Thoracic aorta (tissue), 2 donors: ENCODE measurements at places on chromosomes 5 and 9.
A peak's percentile ranks its signal among the peaks of the same experiment; 100 is the strongest.

GRCh38 chr9:125399165-125399564, 137.5 kb downstream of the GAPVD1 start:
- H3K4me1 ChIP-seq = no peaks in the 10 kb centered on the region
- DNase-seq = no peak
- H3K36me3 ChIP-seq = no peaks in the 10 kb centered on the region
- H3K27ac ChIP-seq = no peak overlapping the region
- H3K27me3 ChIP-seq = no peaks in the 10 kb centered on the region

DNA sequence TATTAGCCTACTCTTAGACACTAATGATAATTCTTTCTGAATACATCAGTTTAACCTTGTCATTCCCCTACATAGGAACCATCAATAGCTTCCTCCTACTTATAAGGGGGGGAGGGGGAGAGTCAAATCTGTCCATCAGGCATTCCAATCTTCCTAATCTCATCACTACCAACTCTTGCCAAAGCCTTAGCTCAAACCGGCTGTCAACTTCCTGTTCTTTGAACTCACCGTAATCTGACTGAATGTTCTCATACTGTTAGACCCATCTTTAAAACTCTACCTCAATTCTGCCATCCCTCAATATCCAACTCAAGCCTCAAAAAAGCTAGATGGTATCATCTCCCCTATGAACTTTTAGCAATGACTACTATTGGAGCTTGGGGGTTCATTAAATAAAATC, 41.9 kb upstream of the RNF38 start:
- DNase-seq = no peak
- H3K36me3 ChIP-seq = no peaks in the 10 kb centered on the region
- H3K27ac ChIP-seq = no peak overlapping the region
- no peaks in the 10 kb centered on the region for H3K27me3 ChIP-seq
- H3K4me3 ChIP-seq = no peak overlapping the region
- no peaks in the 10 kb centered on the region for H3K4me1 ChIP-seq

GRCh38 chr5:148849461-148849860, 23.1 kb downstream of the ADRB2 start:
- no peak for DNase-seq
- no peak overlapping the region for H3K4me3 ChIP-seq
- H3K4me1 ChIP-seq = no peaks in the 10 kb centered on the region

GRCh38 chr9:109346904-109347303, 26.0 kb upstream of the EPB41L4B start:
- no peak for DNase-seq
- no peaks in the 10 kb centered on the region for H3K36me3 ChIP-seq
- no peak overlapping the region for H3K4me3 ChIP-seq
- no peaks in the 10 kb centered on the region for H3K27me3 ChIP-seq
- H3K4me1 ChIP-seq = no peaks in the 10 kb centered on the region
- H3K27ac ChIP-seq = no peak overlapping the region

- H3K36me3 ChIP-seq = no peaks in the 10 kb centered on the region
- peak overlapping the region; percentile 95 for H3K27ac ChIP-seq
- peak overlapping the region; percentile 97 for H3K4me3 ChIP-seq
- DNase-seq = no peak
- no peaks in the 10 kb centered on the region for H3K27me3 ChIP-seq
These were observed 577 bp downstream of the TUT7 start for GRCh38 chr9:86353655-86354010.

DNA sequence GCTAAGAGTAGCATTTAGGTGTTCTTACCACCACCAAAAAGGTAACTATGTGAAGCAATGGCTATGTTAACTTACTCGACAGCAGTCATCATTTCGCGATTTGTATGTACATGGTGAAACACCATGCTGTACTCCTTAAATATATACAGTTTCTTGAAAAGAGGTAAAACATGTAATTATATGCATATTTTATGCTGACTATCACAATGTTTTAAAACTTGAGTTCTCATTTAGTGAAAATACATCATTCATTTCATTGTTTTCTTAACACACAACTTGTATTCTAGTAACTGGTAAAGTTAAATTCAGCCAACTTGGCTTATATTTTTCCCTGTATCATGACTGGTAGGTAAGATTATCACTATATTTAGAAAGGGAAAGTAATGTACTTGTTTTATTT, 189.9 kb downstream of the ADCY2 start:
- no peaks in the 10 kb centered on the region for H3K36me3 ChIP-seq
- H3K27me3 ChIP-seq = no peaks in the 10 kb centered on the region
- no peak for DNase-seq
- no peak overlapping the region for H3K4me3 ChIP-seq

DNA sequence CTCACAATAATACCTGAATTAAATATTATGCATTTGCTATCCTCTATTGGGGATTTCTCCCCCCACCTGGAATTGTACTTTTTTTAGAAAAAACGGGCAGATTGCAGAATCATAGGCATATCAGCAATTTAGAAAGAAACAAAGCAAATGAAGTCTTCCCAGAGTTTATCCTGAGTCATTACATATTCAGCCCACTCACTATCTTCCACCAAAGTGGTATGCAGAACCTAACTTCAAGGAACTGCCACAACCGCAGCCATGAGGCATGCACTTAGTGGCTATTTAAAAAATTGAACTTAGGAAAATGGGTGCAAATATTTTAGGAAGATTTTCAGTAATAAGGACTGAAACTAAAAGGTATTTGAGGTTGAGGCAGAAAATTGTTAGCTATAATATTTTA, 48.6 kb downstream of the UBAP1 start:
- no peak overlapping the region for H3K27ac ChIP-seq
- no peaks in the 10 kb centered on the region for H3K36me3 ChIP-seq
- no peaks in the 10 kb centered on the region for H3K27me3 ChIP-seq
- no peak overlapping the region for H3K4me3 ChIP-seq
- H3K4me1 ChIP-seq = peaks cover 2% of the 10 kb centered on the region

DNA sequence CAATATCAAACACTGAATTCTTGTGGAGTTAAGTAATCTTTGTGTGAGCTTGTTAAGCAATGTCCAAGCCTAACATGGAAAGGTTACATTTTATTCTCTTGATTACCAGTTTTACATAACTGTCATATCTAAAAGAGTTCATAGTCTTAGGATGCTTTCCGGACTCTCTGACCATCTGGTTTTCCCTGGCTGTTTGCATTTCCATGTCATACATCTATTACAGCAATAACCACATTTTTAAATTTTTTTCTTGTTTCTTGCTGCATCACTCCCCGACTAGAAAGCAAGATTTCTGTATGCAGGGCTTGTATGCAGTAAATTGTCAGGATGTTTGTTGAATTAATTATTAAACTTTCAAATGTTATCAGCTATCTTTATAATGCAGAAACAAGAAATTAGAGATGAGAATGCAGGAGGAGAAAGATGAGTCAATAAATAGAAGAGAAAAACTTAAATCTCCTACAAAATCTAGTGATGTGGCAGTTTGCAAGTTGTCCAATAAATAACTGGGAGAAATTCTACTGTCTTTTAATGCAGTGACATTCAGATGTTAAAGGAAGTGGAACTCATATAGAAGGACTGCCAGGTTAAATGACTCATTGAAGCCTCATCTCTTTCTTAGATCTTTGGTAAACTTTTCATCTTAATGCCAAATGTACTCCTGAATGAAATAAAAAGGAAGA, 179.6 kb upstream of the SGCD start:
- no peak overlapping the region for H3K27ac ChIP-seq
- H3K27me3 ChIP-seq = no peaks in the 10 kb centered on the region
- DNase-seq = no peak
